Mesenteric fat pad (tissue), 1 donor: ENCODE measurements at places on chromosomes 11 and 22. TPM values are rescaled to one million over a fixed set of nuclear protein-coding genes. Genes with fewer than 3 reads are reported as not detected.
A peak's percentile ranks its signal among the peaks of the same experiment; 100 is the strongest.

GRCh38 chr11:6654281-6655019 is 1.2 kb downstream of the DCHS1 start:
- no peak for DNase-seq

- DNase-seq, result no peak
Observed at GRCh38 chr22:19663821-19664355, 50.4 kb upstream of the SEPTIN5 start.

DNA sequence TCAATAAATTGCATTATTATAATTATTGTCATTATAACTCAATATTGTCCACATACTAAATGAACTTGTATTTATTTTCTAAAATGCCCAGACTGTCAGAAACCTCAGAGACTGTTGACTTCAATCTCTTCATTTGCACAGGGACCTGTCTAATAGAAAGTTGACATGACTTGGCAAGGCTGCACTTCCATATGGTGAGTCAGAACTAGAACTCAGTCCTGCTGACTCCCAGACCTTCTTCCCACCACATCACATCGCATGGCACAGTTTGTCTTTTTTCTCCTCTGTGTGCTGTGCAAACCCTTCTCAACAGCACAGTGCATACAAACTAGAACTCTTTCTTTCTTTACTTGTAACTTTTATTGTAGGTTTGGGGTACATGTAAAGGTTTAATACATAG is 215.1 kb upstream of the BLID start:
- no peak for DNase-seq

GRCh38 chr22:23467721-23468294 is 112.3 kb downstream of the IGLL1 start:
- DNase-seq, result no peak

- no peak for DNase-seq
Observed at GRCh38 chr11:116384407-116384806, 388.4 kb downstream of the BUD13 start.

- no peak for DNase-seq
Observed at GRCh38 chr22:31840585-31840984, 86.8 kb downstream of the DEPDC5 start.

GRCh38 chr22:32536352-32536751 is 61.7 kb downstream of the FBXO7 start:
- DNase-seq, result peak; percentile 53

DNA sequence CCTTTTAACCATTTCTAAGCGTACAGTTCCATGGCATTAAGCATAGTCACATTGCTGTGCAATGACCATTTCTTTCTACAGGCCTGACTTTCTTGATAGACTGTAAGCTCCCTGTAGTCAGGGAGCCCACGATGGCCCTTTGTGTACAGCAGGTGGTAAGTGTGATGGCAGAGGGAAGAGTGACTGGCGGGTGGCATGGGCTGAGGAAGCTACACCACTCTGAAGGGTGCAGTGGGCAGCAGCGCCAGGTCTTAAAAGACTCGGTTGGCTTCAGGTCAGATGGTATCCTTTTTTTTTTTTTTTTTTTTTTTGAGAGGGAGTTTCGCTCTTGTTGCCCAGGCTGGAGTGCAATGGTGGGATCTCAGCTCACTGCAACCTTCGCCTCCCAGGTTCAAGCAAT is 1.6 kb downstream of the PPM1F start:
- DNase-seq, result no peak

DNA sequence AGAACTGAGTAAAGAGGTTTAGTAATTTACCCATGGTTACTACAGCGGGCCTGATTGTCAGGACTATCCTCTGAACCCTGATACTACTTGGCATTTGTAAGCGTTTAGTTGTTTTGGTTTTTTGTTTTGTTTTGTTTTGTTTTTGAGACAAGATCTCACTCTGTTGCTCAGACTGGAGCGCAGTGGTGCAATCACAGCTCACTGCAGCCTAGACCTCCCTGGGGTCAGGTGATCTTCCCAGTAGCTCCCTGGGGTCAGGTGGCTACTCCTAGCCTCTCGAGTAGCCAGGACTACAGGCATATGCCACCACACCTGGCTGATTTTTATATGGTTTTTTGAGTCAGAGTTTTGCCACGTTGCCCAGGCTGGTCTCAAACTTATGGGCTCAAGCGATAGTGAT is 118.6 kb downstream of the WNT11 start:
- no peak for DNase-seq

- DNase-seq, result peak; percentile 87
Observed at GRCh38 chr22:43828998-43829782, 17.1 kb upstream of the EFCAB6 start.

- no peak for DNase-seq
Observed at GRCh38 chr11:107648242-107648641, 57.3 kb downstream of the ELMOD1 start.

GRCh38 chr11:33869481-33870422 is 22.1 kb downstream of the LMO2 start:
- no peak for DNase-seq

DNA sequence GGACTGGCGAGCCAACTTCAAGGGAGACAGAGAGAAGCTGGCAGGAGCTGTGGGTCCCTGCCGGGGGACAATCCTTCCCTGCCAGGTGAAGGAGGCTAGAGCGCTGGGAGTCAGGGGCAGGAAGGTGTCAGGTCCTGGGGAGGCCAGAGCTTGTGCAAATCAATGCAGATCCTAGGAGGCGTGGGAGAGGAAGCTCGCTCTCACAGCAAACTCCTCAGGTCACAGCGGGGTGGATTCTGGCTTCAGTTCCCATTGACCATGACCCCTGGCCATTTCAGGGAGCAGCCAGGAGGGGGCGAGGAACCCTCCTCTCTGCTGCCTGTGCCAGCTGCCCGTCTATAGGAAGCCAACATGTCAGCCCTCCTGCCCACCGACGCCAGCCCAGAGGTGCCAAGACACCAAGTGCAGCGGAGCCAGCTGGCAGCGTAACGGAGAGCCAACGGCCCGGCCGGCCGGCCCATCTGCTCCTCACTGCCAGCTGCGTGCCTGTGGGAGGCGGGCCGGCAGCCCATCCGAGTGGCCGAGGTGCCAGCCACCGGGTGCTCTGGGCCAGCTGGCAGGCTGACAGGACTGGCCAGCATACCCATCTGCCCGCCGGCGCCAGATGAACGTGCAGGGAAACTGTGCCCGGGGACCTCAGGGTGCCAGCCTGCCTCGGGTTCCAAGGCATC is 374.8 kb downstream of the MIAT start:
- no peak for DNase-seq

DNA sequence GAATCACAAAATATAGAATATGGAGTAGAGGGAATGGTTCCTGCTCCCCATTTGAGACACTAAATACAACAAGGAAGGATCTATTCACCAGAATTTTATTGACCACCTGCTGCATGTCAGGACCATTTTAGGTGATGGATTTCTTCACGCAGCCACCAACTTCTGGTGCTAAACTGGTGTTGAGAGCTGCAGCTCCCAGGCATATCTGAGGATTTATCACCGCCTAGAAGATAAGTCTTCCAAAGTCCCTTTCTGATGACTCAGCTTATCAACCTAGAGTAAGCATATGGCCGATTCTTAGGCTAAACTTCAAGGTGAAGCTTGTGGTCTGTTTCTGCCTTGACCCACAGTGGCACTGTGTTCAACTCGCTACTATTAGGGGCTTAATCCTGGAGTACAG is 6.7 kb downstream of the DDI1 start:
- DNase-seq, result no peak

- DNase-seq, result no peak
Observed at GRCh38 chr22:42410708-42411107, 21.5 kb downstream of the NFAM1 start.

DNA sequence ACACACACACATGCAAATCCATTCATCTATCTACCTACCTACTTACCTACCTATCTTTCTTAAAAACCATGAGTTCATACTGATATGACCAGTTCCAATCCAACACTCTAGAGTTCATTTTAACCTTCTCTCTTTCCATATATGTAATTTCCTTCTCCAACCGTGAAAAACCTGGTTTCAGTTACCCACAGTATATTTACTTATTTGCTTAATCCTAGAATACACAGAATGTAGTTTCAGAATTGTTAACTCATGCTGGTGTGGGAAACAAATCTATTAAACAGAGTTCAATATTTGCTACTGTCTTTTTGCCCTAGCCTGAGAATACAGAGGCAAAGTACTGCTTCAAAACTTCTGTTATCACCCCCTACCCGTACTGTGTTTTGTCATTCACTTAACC is 101.3 kb downstream of the RRM1 start:
- DNase-seq, result no peak

DNA sequence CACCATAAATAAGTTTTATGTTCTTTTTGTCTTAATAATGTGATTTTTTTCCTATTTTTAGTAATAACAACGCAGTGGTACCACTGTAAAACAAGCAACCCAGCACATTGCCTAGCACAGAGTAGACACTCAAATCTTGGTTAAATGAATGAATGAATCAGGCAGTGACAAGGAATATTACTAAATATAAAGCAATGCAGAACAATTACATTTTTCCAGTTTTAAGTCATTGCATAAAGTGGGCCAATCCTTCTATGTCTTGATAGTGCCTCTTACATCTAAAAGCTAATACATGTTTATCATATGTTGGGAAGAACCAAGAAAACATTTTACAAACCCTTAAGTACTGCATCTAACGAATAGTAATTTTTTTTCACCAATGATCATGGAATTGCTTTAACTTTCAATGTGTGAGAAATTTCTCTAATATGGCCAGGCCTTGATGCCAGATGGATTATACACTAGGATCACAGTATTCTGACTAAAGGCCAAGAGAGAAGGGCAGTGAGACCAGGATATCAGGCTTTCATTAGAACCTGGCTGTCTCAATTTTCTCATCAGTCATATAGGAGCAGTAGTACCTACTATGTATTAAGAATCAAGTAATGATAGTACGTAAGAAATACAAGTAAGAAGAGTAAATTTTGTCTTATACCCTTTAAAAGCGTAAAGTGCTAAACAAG is 88.5 kb downstream of the TRIM44 start:
- DNase-seq, result no peak

GRCh38 chr11:132056689-132057088 is 686.3 kb downstream of the NTM start:
- no peak for DNase-seq

GRCh38 chr11:129331217-129331616 is 44.4 kb upstream of the BARX2 start:
- no peak for DNase-seq

DNA sequence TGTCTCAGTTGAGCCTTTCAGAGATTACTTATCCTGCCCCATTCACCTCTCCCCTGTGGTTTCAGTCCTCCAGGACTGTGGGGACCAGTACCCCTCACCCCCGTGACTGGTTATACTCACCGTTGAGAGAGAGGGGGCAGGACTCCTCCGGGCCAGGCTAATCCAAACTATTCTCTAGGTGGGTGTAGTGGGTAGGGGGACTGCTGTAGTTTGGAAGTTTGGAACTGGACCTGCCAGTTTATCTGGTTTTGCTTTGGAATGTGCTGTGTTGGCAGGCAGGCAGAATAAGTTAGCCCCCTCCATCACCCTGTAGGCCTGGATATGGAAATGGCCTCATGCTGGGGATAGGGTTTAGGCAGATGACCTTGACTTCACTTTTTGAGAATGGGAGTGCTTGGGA is 13.5 kb downstream of the TEAD1 start:
- no peak for DNase-seq

DNA sequence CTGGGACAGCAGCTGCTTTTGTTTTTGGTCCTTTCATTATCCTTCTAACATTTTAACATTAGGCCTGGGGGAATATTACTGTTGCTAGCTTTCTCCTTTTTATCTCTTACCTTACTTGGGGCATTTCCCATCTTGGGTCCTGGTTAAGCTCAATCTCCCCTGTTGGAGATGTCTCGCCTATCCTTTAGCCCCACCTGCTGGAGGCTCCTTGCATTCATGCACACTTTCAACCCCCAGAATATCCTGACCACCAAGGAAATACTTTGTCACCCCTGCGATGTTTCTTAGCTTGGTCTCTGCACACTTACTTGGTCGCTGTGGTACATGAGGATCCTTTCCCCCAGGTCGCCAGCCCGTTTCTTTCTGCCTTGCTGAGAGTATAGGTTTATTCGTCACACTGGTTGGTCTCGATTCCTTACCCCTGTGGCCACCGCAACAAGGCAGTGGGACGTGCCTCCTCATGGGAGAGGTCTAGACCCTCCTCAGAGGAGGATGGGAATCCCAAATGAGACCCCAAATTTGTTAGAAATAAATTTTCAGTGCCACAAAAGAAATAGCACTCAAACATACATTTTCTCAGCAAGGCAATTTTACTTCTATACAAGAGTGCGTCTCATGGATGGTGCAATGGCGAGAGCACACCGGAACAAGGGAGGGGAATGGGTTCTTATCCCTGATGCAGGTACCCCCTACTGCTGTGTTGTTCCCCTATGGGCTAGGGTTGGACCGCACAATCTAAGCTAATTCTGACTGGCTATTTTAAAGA is 5.4 kb upstream of the TXN2 start:
- DNase-seq, result no peak

- DNase-seq, result no peak
Observed at GRCh38 chr22:30296324-30296723, 7.0 kb upstream of the CASTOR1 start.

- DNase-seq, result no peak
Observed at GRCh38 chr11:130477586-130478203, 29.2 kb downstream of the ADAMTS15 start.

DNA sequence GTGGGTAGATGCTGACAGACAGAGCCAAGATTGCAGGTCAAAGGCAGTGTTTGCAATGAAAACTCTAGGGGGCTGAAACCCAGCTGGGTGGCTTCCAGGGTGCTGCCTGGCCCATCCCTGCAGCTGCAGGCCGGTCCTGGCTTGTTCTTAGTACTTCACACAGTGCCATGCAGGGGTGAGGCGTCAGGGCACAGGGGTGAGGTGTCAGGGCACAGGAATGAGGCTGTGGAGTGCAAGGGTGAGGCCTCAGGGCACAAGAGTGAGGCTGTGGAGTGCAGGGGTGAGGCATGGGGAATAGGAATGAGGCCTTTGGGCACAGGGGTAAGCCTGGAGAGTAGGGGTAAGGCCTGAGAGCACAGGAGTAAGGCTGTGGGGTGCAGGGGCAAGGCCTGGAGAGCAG is 337.6 kb downstream of the TBC1D22A start:
- no peak for DNase-seq

GRCh38 chr11:79663017-79663416 is 222.2 kb upstream of the TENM4 start:
- DNase-seq, result no peak

- DNase-seq, result no peak
Observed at GRCh38 chr22:30272781-30273601, 6.3 kb upstream of the OSM start.

GRCh38 chr22:17806437-17806836 is 32.2 kb upstream of the BID start:
- no peak for DNase-seq

MRGPRE gene
- total RNA-seq, result not detected

DUSP8 gene
- total RNA-seq, result 14.8 TPM

KIF18A gene
- 0.32 TPM for total RNA-seq

VWCE gene
- 7.7 TPM for total RNA-seq

LMNTD2 gene
- 0.87 TPM for total RNA-seq

ESAM gene
- total RNA-seq, result 84.0 TPM

RCN1 gene
- total RNA-seq, result 133 TPM

CLMP gene
- total RNA-seq, result 199 TPM

SUSD2 gene
- total RNA-seq, result 5.9 TPM

CNGA4 gene
- not detected for total RNA-seq

TSSK2 gene
- total RNA-seq, result not detected
